NCI-H187 treated with DMSO at 0.1 percent for 48 hours (cell line): ENCODE measurements at places on chromosomes 5 and 9.
A peak's percentile ranks its signal among the peaks of the same experiment; 100 is the strongest.

DNA sequence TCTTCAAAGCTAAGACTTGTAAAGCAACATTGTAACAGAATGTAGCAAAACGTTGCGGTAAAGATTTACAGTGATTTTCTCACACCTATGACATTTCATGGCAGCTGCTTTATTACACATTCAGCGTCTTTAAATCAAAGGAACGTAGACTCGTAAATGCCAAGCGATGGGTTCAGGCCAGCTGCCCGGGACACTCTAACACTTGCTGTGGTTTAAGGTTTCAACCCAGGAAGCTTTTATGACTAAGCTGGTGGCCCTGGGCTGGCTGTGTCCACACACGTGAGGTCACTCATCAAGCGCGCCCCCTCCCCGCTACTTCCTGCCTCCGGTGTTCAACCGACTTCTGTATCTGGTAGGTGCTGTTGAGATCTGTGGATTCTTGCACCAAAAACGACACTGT, 2.5 kb downstream of the SLC6A18 start:
- DNase-seq = no peak

DNA sequence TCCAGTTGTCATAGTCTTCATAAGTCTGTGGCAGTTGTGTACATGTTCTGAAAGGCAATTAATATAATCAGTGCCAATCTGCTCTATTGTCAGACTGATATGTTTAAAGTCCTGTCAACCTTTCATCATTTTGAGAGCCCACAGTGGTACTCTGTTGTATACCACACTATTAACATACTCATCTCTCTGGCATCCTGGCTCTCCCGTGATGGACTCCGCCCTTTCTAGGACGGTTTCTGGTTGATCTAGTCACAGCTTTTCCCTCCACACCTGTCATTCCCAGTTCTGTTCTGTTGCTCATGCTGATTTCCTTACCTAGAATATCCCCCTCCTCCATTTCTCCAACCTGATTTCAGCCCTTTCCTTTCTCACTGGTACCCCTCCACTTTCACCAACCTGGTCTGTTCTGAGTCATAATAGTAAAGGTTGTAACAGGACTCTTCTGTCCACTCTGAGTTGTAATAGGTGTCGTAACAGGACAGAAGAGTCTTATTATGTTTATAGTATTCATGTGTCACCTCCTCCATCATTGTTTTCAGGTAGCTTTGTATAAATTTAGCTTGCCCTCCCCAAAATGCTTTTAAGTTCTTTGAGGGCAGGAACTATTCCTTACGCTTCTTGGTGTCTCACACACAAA, 4.1 kb downstream of the PTCD2 start:
- DNase-seq = no peak

DNA sequence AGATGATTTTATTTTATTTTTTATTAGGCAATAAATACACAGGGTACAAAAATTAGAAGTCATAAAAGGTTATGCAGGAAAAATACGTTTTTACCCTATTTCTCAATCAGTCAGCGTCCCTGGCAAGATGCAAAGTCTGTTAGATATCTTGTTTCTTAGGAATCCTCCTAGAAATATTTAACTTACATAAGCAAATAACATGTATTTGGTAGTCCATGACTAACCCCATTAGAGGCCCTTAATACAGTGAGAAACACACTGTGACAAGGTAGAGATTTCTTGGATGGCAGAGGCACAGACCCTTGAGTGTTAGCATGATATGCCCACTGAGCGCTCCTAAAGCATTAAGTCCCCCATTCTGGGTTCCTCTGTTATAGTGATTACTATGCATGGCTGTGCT, 121.2 kb upstream of the ADAMTSL1 start:
- DNase-seq = no peak

DNA sequence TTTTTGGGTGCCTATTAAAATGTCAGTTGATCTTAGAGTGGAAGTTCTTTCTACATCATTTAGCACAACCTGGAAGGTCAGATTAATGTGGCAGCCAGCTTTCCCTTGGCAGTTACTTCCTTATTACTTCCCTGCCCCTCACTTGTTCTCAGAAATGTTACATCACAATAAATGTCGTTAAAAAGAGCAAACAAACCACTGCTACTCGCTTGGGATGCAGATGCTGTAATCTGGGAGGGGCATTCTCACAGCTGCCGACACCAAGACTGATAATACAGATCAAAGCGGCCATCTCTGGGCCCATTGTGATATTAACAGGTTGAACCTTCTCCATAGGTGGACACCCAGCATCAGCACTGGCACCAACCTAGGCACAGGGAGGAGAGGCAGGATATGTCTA, 29.3 kb downstream of the PLAC8L1 start:
- no peak for DNase-seq

DNA sequence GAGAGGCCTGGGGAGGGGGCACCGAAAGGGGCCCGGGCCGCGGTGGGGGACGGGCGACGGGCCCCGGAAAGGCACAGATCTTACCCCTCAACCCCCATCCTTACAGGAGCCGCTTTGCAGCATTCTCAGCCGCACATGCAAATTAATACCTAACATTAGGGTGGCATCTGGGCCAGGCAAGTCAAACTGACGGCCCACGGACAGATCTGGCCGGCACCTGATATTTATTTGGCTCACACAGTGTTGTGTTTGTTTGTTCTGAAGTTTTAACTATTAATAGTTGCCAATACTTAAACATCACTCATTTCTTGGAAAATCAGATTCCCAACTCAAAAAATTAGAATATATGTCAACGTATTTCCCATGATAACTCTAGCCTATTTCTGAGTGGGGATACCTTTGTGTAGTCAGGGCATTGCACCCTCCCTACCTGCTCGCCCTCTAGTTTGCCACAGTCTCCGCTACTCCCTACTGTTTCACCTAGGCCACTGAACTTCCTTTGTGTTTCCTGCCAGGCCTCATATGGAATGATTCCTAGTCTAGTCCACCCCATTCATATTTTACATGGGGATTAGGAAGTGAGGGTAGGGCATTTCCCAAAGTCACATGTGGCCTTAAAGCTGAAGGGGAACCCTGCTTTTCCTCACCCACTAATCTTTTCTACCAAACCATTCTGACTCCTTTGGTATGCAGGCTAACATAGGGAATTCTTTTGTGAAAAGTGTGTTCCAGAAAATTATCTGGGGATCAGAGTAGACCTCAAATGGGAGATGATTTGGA, 71.9 kb upstream of the LARP1 start:
- no peak for DNase-seq

DNA sequence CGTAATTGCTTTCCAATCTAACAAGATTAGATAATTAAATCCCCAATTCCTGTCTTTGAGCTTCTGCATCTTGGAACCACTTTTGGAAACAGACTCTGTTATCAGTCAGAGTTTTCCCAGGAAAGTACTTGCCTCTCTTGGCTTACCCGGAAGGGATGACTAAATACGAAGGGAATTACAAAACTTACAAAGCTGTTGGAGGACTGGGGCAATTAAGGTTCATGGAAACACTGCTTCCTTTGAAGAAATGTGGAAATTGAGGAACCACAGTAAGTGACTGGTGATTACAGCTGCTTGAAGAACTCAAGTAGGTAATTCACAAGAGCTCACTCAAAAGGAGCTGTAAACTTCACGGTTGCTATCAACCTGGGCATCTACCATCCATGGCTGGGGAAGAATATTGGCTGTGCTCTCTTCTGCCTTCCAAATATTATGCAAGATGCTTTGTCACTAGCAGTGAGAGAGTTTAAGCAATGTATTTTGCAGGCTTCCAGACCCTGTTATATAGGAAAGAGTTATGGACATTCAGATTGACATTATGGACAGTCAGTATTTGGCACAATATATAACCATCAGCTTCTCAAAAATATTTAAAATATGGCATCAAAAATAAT, 104.6 kb upstream of the MAN2A1 start:
- DNase-seq = no peak

GRCh38 chr9:4171261-4171900, 128.5 kb downstream of the GLIS3 start:
- DNase-seq = no peak

- no peak for DNase-seq
These were observed 1.4 kb downstream of the DAB2 start for GRCh38 chr5:39423331-39423751.

DNA sequence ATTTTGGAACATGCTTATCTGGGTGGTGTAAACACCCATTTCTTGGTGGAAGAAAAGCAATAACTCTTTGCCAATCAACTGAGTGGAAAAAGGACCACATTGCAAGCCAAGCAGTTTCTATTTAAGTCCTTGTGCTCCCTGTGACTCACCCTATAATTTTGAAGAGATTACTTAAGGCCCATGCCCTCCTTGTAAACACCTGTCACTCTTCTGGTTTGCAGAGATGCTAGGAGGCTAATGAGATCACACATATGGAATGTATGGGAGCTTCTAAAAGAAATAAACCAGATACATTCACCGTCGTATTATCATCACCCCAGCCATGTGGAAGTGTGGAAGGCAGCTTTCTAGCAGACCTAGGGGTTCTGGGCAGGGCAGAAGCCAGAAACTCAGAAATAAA, 337.1 kb downstream of the GADD45G start:
- DNase-seq = peak; percentile 45

DNA sequence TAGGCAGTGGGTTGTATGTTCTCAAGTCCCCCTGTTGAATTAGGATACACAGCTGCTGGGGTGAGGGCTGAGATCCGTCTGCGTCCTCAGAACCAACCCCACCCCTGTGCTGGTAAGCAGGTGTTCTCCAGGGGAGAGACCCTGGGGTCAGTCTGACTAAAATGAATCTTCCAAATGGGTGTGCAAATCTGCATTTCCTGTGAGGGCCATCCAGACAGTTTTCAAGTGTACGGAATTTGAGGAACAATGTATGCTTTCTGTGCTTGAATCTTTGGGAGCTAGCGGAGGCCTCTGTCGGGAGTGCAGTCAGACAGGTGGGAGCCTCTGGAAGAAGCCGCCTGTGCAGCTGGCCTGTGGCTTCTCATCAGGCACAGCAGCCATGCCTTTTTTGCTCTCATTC, 122.9 kb downstream of the MACROH2A1 start:
- DNase-seq = no peak

DNA sequence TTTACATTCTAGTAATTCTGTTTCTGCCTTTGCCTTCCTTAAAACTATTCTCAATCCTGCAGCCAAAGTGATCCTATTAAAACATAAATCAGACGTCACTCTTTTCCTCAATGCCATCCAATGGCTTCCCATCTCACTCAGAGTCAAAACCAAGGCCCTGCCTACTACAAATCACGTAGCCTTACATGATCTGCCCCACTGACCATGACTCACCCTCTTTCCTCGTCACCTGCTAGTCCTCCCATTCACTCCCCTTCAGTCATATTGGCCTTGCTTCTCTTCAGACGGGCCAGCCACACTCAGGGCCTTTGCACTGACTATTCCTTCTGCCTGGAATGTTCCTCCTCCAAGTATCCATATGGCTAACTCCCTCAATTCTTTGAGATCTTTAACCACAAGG, 39.0 kb upstream of the DMXL1 start:
- DNase-seq = no peak

- DNase-seq = no peak
These were observed 6.3 kb downstream of the TYRP1 start for GRCh38 chr9:12699529-12699928.

- DNase-seq = no peak
These were observed 8.3 kb downstream of the BTF3 start for GRCh38 chr5:73506459-73506955.

- no peak for DNase-seq
These were observed 15.4 kb upstream of the TNFSF8 start for GRCh38 chr9:114945616-114946412.

DNA sequence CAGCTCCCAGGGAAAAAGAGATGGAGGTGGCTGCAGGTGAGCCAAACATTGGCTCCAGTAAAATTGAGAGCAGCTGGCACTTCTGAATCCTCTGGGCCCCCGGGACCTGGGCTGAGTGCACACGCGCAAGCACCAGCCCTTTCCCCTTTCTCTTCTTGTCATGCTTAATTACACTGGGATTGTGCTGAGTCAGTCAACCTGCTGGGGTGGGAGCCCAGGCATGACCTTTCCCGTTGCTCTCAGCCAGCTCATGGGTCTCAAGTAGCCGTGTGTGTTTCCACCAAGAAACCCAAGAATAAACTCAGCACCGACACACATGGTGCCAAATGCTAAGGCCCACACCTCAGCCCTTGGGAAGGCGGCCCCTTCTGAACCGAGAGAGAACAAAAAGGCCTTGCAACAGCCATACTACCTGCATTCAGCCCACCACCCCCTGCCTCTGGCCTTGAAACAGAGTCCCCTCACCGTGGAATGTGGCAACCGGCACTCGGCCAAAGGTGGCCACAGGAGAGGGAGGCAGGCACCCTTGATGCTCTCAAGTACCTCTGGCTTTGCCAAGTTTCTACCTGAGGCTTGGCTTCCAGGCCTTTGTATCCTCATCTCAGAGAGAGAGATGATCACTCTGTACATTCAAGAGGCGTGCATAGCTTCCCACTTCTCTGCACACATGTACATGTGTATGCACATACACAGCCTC, 28.1 kb downstream of the SLIT3 start:
- peak; percentile 78 for DNase-seq

DNA sequence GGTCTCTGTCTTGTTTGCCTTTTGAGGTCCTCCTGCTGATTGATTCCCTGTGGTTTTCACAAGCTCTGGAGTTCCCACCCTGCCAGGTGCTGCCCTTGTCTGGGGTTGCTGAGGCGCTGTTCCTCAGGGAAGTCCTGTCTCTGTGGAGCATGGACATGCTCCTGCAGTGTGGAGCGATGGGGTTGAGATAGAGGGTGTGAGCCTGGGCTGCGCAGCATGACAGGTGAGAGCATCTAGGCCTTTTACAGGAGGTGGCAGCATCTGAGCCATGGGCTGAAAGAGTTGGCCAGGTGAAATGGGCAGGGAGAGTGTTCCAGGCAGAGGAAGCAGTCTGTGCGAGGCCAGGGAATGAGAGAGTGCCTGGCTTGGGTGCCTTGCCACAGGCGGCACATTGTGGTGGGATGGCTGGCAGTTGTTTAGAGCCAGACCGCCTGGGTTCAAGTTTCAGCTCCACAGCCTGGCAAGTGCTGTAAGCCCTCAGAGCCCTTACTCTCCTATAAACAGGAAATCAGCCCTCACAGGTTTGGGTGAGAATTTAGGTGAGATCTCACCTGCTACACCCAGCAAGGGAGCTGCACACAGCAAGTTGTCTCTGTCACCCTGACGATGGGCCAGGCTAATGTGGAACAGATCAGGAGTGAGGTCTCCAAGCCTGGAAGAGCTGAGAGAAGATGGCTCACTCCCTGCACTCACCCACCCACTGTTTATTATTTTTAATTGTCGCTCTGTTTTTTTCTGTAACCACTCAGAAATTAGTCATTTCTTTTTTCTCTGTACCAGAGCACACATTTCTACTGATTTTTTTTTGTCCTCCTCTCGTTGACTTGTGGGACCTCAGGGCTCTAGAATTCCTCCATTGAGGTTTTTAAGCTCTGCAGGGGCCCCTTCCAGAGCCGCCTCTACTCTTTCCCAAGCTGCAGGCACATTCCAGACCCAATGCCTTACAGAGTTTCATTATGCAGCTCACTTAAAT, 19.6 kb downstream of the TCOF1 start:
- no peak for DNase-seq

GRCh38 chr9:116390303-116391228, 237.0 kb downstream of the PAPPA start:
- no peak for DNase-seq
